ENCODE measurements at places on chromosomes 3 and 15.

- DNase-seq = no peak
Observed at GRCh38 chr3:195809796-195810454, 1.8 kb downstream of the MUC4 start.

DNA sequence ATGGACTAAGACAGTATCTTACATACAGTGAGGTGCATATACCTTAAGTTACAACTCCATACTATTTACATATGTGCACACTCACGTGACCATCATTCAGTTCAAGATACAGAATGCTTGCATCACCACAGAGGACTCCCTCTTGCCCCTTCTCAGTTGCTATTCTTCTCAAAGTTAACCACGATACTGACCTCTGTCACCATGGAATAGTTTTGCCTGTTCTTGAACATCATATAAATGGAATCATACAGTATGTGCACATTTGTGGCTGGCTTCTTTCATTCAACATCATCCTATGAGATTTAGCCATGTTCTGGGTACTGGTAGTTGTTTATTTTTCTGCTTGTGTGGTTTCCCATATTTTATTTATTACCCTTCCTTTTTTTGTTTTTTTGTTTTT lies 10.4 kb upstream of the ZSCAN2 start:
- no peak for DNase-seq

GRCh38 chr15:87818756-87819155 lies 437.8 kb downstream of the NTRK3 start:
- DNase-seq = no peak

GRCh38 chr15:61992518-61992917 lies 67.7 kb downstream of the VPS13C start:
- no peak for DNase-seq

GRCh38 chr15:39135989-39136388 lies 444.9 kb upstream of the THBS1 start:
- no peak for DNase-seq

DNA sequence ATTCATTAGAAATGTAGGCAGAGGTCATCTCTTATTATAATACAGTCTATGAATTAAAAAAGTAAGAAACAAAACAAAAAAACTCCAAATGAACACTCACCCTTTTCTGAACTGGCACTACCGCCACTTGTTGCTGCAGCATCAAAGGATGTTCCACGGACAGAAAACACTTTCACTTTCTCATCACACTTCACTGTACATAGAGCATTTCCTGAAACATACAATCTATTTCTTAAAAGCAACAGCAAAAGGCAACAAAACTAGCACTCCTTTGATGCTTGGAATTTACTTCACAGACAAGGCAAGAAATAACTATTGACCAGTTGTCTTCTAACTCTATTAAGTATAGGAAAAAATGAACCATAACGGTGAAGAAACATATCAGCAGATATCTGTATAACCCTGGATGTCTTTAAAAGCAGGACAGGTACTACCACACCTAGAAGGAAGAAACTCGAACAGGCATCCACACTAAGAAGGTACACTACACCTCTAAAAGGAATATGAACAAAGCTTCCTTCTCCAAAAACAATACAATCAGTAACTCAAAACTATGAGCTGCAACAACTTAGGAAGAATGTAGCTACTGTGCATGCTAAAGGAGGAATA lies 24.9 kb downstream of the ETFA start:
- DNase-seq = no peak

DNA sequence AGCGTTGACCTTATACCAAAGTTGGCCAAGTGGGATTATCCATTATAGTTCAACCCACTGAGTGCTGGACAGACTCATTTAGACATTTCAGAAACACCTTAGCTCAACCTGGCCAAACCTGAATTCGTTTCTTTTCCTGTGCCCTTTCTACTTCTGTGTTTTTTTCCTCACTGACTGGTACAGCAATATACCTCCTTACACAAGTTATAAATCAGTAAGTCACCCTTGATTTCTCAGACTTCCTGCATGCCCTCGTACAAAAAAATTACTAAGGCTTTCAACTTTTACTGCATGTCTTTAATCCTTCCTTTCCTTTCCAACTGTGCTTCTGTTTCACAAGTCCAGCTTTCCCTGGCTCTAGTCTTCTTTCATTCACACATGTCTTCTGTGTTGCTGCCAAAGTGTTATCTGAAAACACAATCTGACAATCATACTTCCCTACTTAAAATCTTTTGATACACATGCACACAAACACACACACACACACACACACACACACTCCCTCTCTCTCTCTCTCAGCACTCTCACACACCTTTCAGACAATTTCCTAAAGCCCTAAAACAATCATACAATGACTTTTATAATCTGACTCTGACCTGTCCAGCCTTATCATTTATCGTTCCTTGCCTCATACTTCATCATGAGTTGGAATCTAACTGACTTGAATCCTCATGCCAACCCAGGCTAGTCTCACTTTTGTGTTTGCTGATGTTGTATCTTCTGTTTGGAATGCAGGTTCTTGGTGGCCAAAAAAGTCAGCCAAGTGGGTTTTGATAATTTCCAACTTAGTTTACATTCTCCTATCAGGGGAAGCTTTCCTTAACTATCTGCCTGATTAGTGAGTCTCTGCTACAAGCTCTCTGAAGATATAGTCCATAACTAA lies 436.4 kb downstream of the NAALADL2 start:
- no peak for DNase-seq

- DNase-seq = no peak
Observed at GRCh38 chr15:80176443-80176842, 23.6 kb downstream of the FAH start.

- no peak for DNase-seq
Observed at GRCh38 chr3:170868577-170869238, 1.3 kb downstream of the RPL22L1 start.

DNA sequence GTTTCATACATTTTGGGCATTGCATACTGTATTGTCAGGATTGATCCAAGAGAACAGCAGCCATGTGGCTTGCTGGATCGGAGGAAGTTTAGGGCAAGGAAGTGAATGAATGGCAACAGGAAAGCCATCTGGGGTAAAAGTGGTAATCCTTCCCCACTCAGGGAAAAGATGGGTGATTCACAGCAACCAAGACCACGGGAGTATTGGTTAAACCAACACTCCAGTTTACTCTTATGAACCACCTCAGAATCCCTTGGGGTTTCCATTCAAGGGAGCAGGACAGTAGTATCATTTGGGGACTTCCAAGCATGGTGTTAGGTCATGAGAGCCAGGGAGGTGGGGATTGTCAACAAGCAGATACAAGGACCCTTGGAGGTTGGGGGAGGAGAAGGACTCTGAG lies 25.2 kb upstream of the ZBTB38 start:
- no peak for DNase-seq

DNA sequence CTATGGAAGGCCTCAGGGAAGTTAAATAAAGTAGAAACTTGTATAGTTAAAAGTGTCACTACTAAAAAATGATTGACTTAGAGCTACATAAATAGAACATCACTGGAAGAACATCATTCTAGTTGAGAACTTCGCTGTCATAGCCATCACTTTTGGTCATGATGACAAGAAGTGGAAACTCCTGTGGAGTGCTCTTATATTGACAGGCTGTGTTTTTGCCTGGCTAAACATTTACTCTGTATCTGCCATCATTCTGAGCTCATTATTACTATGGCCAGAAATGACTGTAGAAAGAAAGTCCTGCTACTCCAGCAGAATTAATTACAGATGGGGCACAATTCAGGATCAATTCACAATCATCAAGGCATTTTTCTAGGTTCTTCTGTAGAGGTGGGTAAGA lies 165.1 kb upstream of the GOLIM4 start:
- DNase-seq = no peak

DNA sequence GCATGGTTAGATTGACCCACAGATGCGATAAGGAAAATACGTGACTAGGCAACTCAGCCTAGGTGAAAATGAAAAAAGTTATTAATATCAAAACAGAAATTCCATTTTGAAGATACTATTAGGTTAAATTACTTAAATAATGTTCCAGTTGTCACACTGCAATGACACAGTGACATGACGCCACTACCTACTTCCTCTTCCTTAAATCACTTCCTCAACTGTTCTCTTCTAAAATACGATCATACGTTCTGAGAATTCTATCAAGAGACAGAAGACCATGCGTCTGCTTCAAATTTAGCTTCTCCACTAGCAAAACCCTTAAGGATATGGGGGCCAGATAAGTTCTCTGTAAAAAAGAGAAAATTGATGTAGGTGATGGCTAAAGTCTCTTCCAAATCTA lies 18.2 kb downstream of the CMTM6 start:
- DNase-seq = no peak

DNA sequence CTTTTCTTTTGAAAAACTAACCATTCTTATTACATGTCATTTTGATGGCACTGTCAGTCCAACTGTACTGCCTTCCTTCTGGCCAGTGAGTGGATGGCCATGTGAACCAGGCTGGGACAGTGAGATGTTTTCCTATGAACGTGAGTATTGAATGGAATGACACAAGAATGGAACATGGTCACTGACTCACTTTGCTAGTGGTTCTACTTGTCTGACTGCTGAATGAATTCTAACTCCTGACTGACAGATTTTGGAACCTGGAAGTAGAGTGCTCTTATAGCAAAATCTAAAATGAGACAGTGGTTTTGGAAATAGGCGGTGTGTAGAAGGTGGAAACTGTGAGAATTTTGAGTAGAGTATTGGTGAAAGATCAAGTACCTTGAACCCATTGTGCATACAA lies 606.9 kb upstream of the KCNMB2 start:
- no peak for DNase-seq

DNA sequence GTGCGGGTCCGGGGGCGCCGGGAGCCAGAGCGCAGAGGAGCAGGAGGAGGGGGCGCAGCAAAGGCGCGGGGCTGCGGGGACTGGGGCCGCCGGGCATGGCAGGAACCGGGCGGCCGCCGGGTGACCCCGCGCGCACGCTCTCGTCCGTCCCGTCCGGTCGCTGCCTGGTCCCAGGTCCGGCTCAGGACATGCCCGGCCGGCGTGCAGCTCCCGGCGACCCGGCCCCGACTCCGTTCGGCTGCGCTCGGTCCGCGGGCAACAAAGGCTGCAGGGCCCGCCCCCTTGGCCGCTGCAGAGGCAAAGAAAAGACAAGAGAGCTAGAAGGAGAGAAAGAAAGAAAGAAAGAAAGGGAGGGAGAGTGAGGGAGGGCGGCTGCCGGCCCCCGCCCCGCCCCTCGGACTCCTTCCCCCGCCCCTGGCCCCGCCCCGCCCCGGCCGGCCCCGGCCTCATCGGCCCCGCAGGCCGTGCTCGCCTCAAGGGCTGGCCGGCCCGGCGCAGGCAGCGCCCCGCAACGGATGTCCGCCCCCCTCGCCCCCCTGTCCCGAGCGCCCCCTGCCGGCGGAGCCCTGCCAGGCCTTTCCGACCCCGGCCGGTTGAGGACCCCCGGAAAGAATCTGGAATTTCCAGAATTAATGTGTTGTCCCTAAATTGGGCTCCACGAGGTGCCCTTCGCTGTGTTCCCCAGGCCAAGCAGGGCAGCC lies at the start of gene ADAMTS7:
Gene ADAMTS7 (minus strand): TSS at position 341 of the 701 bp plus-strand sequence. CDS start 244 bp downstream, at position 97.
- no peak for DNase-seq

DNA sequence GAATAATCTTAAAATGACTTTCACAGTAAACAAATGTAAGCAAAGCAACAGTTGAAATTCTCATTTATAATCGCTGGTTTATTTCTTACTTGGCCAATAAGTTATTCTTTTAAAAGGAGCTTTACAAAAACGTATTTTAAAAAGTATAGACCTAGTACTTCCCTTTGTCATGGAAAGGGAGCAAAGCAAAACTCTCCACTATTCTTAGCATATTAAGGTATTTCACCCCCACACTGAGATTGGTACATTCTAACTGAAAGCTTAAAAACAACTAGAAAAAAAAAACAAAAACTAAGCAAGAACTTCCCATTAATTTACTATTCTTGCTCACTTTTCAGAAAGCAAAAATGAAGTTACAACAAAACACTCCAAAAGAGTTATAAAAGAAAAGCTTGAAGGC lies 1.5 kb downstream of the ATG3 start:
- DNase-seq = no peak

- DNase-seq = no peak
Observed at GRCh38 chr3:191237047-191237882, 38.2 kb downstream of the OSTN start.

DNA sequence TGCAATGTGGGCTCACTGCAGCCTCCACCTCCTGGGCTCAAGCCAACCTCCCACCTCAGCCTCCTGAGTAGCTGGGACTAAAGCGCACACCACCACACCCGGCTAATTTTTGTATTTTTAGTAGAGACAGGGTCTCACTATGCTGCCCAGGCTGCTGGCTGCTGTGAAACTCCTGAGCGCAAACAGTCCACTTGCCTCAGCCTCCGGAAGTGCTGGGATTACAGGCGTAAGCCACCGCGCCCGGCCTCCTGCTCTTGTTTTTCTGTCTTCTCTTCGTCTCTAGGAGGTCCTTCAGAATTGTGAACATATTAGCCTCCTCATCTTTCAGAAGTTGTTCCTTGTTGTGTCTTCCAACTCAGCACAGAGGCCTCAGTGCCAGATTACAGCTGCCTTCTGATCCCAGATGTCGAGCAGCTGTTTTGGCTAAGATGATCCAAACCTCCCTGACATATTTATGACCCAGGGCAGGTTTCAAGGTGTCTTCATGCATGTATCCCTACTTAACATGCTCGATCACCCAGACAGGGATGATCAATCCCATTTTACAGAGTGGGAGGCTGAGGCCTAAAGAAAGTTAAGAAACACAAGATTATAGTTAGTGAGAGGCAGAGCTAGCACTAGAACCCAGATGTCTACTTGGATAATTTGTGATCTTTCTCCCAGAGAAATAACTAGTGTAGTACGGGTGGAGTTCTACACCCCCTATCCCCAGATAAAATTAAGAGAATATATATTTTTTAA lies 32.1 kb upstream of the UMPS start:
- DNase-seq = no peak

DNA sequence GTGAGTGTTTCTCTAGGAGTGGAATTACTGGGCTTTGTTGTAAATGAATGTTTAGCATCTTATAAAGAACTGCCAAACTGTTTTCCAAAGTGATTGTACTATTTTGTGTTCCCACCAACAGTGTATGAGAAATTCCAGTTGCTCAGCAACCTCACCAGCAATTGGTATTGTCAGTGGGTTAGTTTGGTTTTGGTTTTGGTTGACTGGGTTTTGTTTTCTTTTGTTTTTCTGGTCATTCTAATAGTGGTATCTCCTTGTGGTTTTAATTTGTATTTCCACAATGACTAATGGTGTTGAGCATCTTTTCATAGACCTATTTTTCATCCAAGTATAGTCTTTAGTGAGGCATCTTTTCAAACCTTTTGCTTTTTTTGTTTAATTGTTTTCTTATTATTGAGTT lies 27.1 kb downstream of the FILIP1L start:
- DNase-seq = no peak

DNA sequence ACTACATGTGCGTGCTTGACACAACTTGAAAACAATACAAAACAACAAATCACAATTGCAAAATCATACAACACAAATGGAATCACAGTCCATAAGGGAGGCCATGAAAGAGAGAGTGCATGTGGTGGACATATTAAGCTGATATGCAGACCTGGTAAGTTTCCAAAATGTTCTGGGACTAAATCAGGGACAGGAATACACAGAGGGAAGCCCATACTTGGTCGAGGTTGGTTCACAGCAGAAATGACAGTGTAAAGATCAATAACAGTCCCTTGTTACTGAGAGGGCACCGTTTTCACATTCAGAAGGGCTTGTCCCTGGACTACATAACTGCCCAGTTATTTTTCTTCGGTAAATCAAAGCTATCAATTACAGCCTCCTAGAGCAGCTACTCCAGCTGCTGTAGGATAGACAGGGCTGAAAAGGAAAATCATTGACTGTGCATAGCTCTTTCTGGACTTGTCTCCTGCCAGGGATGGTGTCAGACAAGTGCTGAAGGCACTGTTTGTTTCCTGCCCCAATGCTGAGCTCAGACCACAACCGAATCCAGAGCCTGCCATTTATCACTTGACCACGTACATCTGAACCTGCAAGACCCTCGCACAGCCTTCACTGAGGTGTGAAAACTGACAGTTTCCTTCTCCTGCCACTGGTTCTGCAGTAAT lies 79.5 kb upstream of the KCNMB2 start:
- DNase-seq = no peak
